ENCODE measurements at places on chromosomes 3 and 15.
A peak's percentile ranks its signal among the peaks of the same experiment; 100 is the strongest.

- DNase-seq: no peak
These were observed 611 bp downstream of the PIAS1 start for GRCh38 chr15:68054628-68055223.

GRCh38 chr3:58307639-58308215, 1.4 kb downstream of the HTD2 start:
- peak; percentile 29 for DNase-seq

- DNase-seq: no peak
These were observed 48.9 kb upstream of the ZDHHC23 start for GRCh38 chr3:113898892-113899291.

- no peak for DNase-seq
These were observed 107.7 kb downstream of the ETFA start for GRCh38 chr15:76203346-76204108.

GRCh38 chr3:158508481-158508880, 62.5 kb upstream of the MLF1 start:
- no peak for DNase-seq

DNA sequence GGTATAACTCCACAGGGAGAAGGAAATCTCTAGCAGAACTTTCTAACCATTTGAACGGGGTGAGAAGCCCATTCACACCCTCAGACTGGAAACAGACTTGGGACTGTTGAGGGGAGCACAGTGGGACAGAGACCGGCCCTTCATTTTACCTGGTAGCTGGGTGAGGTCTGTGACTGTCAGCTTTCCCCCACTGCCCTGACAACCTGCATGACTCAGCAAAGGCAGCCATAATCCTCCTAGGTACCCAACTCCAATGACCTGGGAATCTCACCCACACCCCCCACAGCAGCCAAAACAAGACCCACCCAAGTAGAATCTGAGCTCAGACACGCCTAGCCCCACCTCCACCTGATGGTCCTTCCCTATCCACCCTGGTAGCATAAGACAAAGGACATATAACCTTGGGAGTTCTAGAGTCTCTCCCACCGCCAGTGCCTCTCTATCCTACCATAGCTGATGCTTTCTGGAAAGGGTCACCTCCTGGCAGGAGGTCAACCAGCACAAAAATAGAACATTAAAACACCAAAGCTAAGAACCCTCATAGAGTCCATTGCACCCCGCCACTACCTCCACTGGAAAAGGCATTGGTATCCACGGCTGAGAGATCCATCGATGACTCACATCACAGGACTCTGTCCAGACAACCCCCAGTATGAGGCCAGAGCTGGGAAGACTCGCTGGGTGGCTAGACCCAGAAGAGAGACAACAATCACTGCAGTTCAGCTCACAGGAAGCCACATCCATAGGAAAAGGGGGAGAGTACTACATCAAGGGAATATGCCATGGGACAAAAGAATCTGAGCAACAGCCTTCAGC, 28.0 kb downstream of the SENP7 start:
- peak; percentile 5 for DNase-seq

DNA sequence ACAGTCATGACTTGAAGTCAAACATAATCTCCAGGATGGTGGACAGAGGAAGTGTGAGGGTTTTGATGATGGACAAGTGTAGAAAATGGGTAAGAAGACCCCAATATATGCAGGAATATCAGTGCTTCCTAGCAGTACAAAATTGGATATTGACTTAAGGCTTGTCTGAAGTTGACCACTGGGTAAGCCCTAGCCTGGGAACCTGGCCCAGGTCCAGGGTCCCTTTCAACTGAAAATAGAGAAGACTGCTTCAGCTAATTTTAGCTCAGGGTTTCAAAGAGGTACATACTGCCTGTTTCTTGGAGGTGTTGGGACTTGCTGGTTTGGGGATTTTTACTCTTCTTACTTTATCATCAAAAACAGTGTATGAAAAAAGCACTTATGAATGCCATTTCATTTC, 4.7 kb downstream of the NR1D2 start:
- no peak for DNase-seq

- peak; percentile 74 for DNase-seq
These were observed 109.7 kb upstream of the GADL1 start for GRCh38 chr3:31004025-31004678.

DNA sequence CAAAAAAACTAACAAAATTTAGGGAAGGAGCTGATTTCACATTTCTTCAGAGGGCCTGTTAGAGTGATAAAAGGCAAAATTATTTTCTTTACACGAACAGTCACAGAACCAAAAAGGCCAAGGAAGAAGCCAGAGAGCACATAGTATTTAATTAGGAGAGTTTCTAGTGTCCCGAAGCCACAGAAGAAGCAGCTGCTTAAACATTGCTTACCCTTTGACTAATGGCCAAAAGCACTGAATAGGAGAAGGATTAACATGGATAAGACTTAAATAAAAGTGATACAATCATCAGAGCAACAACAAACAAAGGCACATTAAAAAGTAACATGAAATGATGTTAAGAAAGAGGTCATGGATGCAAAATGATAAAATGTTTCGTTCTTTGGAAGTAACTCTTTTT, 98.6 kb downstream of the CHL1 start:
- DNase-seq: no peak

DNA sequence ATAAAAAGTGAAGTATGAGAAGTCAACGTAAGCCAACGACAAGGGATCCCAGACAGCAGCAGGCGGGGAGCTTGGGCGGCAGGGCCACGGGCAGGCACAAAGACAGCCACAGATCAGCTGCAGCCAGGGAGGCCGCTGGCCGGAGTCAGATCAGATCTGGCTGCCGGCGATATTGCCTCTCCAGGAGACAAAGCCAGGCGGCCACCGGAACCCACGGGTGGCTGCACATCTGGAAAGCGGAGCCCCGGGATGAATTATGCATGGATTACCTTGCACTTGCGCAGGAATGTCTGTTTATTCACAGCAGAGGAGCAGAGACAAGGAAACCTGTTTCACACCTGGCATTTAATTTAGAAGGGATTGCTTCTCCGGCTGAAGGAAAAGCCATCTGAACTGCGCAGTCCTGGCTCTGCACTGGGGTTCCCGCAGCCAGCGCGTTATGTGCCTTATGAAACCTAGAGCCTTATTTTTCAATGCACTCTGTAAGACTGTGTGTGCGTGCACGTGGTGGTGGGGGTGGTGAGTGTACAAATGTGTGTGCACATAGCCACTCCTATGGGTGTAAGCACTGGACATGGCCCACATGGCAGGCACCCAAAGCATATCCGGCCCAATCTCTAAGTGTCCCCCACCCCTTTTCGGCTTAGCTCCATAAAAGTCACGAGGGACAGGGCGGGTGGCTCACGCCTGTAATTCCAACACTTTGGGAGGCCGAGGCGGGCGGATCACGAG, 427.8 kb upstream of the MCTP2 start:
- no peak for DNase-seq

DNA sequence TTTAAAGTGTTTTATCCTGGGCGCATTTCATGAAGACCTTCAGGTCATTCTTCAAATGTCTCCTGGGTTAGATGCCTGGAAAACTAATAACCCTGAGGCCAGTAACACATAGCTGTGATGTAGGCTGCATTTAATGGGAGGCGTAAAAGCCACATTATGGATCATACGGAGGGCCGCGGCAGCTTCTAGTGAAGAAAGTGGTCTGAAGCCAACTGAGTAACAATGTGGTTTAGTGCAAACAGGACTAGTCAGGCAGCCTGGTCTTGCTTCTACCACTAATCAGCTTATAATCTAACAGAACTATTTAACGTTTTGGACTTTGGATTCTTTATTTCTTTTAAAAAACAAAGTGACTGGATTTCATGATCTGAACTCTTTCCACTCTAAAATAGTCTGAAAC, 54.4 kb downstream of the ADAMTSL3 start:
- DNase-seq: no peak

DNA sequence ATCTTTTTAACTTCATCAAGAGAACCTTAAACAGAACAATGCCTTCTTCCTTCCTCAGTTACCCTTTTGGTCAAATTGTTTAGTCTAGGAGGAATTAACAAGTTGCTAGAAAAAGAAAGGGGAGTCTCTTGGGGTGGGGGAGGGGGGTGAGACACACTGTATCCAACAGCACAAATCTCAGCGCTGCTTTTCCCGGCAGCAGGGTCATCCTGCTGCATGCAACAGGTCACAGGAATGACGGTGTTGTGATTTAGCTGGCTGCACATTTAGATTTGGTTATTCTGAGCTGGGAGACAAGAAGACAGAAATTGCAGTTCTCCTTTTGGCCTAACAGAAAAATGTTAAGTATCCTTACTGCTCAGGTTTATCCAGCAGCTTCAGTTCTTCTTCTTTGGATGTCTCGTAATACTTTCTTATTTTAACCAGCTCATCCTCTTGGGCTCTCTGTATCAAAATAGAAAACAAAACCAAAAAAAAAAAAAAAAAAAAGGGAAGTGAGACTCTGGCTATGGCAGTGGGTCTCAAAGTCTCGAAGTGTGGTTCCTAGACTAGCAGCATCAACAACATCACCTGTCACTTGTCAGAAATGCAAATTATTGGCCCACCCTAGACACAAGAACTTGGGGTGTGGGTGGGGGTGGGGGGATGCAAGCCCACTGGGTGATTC, 190.5 kb downstream of the GREM1 start:
- DNase-seq: no peak

Measured in astrocyte of the cerebellum (primary cell).